Stimulated activated CD8-positive, alpha-beta memory T cell treated with anti-CD3 and anti-CD28 coated beads, Interleukin-4, amount 100 ng/mL, for 48 hours (primary cell): ENCODE measurements at places on chromosomes 3 and 15.

- DNase-seq: peak; percentile 76
These were observed at the start of gene PLSCR2 for GRCh38 chr3:146469150-146470017. Gene PLSCR2 (minus strand): TSS chr3:146469561. CDS start chr3:146459904, 9,657 bp downstream.

DNA sequence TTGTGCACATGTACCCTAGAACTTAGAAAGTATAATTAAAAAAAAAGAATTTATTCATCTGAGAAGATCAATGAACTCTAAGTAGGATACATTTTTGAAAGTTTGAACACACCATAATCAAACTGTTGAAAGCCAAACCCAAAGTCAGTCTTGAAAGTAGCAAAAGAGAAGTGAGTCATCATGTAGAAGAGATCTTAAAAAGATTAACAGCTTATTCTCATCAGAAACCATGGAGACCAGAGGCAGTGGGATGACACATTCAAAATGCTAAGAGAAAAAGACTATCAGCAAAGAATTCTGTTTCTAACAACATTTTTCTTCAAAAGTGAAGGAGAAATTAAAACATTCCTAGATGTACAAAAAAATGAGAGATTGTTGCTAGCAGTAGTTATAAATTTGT is 60.7 kb downstream of the TIMP4 start:
- no peak for DNase-seq

GRCh38 chr15:91795235-91795634 is 58.3 kb upstream of the SLCO3A1 start:
- DNase-seq: no peak

DNA sequence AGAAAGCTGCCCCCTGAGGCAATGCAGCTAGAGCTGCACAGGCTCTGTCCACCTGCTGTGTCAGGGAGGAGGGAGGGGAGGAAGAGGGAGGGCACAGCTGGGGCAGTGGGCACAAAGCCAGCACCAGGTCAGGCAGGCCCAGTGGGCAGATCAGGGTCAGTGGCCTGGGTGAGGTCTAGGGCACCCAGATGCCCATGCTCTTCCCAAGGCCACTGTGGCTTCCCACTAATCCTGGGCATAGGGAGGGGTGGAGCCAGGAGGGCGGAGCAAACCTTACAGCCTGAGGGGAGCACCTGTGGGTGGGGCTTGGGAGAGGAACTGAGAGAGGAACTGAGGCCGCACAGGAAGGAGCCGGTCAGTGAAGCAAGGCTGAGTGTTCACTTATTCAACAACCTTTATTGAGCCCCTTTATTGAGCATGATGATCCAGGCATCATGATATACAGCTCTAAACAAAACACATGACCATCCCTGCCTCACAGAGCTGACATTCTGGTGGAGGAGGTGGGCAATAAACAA is 55.0 kb downstream of the RHCG start:
- DNase-seq: no peak

DNA sequence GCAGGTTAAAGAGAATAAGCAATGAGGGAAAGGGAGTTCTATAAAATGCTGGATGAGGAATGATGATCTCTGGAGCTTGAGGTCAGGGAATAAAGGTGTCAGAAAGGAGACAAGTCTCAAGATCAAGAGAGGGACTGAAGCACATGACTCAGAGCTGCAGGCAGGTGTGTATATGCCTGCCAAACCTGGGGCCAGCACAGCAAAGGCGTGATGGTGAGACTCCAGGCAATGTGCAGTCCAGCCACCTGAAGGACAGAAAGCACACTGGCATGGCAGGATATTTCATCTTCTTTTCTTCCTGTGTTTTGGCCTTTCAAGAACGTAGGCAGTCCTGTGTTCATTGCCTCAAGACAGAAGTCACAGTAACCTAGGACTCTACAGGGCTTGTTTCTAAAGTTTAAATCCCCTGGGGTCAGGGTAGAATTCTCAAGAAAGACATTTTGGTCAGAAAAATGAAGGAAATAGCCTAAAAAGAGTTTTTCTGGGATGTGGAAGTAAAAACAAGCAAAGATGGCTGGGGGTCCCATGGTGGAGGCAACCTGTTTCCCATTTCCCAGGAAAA is 55.5 kb upstream of the TOPAZ1 start:
- DNase-seq: no peak

GRCh38 chr3:154943981-154944380 is 136.1 kb upstream of the MME start:
- DNase-seq: no peak

DNA sequence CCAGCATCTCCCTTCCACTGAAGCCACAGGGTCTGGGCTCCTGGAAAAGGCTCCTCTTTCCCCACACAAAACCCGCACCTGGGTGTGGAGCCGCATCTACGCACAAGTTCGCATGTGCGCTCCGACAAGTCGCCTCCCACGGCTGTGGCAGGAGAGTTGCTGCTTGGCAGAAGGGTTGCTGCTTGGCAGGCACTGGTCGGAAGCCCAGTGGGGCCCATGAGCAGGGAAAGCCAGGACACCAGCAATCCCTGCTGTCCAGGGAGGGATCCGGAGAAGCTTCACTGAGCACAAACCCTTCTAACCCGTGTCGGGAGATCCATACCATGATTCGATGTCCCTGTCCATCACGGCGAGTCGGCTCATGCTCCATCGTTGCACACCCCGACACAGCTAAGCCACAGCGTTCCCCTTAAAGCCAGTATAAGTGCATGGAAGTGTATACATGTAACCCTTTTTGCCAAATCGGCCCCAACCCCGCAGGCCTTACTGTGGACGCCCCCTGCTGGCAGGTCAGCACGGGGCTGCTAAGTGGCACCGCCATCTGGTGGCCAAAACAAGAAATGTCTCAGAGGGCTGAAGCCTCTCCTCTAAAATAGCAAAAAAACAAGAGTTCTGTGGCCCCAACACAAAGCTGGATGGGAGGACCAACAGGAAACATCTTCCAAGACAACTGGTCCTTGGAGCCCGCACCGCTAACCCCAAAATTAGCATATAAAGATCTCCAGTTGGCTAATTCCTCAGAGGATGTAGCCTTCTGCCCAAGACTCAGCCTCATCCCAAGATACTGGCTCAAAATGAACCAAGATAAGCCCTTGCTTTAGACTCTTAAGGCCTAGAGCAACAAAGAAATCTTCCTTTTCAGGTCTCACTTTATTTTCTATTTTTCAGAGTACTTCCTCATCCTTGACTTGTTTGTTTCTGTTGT is 8.3 kb downstream of the ANKRD63 start:
- DNase-seq: peak; percentile 94

DNA sequence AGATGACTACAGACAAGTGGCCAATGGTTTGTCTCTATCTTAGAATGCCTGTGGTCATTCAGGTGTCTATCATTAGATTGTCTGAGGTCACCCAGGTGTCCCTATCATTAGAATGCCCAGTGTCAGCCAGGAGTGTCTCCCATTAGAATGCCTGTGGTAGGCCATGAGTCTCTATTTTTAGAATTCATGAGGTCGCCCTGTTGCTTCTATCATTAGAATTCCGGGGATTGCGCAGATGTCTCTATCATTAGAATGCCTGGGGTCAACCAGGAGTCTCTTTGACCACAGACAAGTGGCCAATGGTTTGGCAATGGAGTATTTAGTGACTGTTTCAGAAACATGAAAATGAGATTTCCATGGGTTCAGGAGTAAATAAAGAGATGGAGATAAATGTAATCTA is 7.6 kb downstream of the RTP2 start:
- DNase-seq: no peak

DNA sequence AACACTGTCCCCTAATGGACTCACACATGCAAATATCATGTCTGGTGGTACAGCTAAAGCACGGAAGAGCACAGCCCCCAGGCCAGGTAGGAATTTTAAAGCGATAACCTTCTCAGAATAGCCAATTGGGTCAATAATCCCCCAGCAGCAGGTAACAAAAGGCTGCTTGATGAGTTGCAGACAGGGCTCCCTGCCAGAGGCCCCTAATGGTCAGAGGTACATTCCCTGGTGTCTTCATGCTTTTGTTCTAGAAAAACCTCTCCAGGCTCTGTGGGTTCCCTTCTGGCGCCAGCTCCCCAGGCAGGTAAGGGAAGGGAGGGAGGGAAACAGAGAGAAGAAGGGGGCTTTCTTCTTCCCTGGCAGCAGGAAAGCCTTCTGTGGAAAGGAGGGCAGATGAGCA is 43.4 kb upstream of the PRTG start:
- DNase-seq: no peak

GRCh38 chr15:55715355-55716076 is 27.4 kb downstream of the PRTG start:
- DNase-seq: no peak

- DNase-seq: peak; percentile 40
These were observed 45.7 kb downstream of the CD86 start for GRCh38 chr3:122100591-122101463.

DNA sequence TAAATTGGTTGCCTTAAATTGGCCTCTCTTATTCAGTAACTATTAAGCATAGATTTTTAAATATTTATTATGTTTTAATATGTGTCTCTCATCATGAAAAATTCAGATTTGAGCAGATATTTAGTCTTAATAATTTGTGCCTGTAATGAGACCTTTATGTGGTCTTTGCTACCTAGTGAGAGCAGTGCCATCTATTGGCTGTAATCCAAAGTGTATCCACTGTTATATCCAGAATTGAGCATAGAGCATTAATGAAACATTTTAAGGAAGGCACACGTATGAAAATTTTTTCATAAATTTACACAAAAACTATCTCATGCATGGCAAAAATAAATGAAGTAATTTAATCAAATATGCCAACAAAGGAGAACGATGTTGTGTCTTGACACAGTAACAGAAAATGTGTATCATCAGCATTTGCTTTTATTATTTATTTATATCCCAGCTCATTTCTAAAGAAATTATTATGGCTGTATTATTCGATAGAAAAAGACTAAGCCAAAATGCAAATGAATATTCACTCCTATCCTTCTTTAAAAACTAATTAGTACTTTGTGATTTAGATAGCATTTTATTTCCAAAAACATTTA is 203.5 kb downstream of the RSRC1 start:
- no peak for DNase-seq

- no peak for DNase-seq
These were observed 47.5 kb downstream of the PTH1R start for GRCh38 chr3:46924921-46925584.

DNA sequence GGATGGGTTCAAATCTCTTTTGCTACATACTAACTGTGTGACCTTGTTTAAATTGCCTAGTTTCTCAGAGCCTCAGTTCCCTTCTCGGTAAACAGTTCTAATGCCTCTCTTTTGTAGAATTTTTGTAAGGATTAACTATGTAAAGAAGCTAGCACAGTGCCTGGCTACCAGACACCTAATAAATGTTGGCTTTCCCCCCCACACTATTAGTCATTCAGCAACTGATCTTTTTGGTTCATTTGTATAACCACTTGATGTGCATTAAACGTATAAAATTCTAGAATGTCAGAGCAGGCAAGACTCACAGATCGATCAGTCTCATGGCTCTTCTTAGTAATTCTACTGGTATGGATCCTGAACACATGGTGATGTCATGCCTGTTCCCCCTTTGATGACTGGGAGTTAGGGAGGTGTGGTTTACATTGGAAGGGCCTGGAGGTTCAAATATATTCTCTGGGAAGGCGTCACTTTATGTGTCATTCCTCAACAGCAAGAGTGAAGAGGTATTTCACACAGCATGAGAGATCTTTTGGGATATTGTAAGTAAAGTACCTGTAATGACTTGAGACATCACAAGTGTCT is 6.5 kb downstream of the TAGLN3 start:
- no peak for DNase-seq

- no peak for DNase-seq
These were observed 183.2 kb downstream of the FNDC3B start for GRCh38 chr3:172222478-172223071.

DNA sequence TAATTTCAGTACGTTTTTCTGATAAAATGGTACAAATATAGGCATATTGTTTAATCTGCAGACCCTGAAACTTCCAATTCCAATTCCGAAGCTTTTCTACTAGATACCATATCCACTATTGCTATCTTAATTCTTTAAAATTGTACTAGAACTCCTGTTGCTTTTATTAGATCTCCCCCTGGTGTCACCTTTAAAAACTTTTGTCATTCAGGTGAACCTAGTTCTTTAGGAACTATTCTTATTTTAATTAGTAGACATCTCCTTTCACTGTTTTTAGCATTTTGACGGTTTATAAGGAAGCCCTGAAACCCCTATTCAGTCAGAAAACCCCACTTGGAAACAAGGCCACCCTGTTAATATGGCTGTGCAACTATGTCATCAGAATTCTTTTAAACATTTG is 22.3 kb downstream of the C2CD4B start:
- DNase-seq: no peak

DNA sequence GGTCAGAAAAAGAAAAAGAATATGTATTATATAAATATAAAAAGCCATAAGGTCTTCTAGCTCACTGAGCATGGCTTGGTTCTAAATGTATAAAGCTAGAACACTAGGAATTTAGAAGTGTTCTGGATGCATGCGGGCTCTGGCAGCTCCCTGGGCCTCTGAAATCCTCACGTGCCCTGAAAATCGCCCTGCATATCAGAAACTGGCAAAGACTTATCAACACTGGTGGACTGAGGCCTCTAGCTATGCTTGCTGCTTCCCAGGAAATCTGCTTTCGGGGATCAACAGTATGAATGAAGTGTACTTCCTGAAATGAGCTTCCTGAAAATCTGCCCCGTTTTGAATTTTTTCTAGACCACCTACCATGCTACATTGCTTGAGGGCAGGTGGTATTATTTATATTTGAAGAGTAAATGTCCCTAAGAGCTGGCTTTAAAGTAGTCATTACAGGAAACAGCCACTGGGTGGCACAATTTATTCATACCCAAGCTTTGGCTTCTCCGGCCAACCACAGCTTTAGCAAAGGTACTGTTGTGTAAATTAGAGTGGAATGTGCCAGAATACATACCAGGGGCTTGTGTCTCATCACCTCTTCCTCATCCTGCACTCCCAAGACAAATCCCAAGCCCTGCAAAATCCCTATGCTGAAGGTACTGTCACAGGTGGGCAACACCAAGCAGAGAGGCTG is 17.7 kb downstream of the CRTAP start:
- DNase-seq: peak; percentile 42

- no peak for DNase-seq
These were observed 23.5 kb downstream of the DOCK3 start for GRCh38 chr3:50698269-50698668.

DNA sequence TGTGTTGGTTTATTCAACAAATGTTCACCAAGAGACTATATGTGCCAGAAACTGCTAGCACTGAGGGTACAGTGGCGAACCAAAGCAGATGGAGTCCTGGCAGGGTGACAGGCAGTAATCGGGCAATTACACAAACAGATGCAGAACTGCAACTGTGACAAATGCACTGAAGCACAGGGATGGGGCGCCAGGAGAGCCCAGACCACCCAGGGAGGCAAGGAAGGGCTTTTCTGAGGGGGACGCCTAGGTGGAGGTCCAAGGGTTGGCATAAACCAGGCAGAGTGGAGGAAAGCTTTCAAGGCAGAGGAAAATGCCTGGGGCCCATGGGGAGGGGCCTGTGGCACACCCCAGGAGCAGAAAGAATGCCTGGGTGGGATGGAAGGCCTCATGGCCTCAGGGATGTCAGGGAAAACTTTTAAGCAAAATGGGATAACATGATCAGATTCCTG is 5.5 kb downstream of the DIS3L start:
- no peak for DNase-seq

DNA sequence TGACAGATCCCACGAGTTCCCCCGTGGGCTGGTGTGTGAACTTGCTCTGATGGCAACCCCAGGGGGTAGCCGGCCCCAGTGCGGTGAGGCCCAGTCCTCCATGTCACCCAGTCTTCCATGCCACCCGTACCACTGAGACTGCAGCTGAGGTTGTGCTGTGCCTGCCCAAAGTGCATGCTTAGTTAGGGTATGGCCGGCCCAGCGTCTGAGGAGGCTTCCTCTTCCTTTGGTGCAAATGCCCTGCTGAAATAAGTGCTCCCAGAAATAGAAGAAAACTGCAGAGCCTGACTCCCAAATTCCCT is 31.5 kb downstream of the MGLL start:
- no peak for DNase-seq
